ENCODE measurements at places on chromosomes 4 and X.
A peak's percentile ranks its signal among the peaks of the same experiment; 100 is the strongest.

GRCh38 chr4:128060121-128060698 is 902 bp upstream of the LARP1B start:
- DNase-seq = no peak

- peak; percentile 91 for DNase-seq
Measured at GRCh38 chrX:30653415-30654131, at the start of gene GK. TSS of gene GK (plus strand) at chrX:30653423. CDS start at chrX:30653538, 115 bp downstream.

DNA sequence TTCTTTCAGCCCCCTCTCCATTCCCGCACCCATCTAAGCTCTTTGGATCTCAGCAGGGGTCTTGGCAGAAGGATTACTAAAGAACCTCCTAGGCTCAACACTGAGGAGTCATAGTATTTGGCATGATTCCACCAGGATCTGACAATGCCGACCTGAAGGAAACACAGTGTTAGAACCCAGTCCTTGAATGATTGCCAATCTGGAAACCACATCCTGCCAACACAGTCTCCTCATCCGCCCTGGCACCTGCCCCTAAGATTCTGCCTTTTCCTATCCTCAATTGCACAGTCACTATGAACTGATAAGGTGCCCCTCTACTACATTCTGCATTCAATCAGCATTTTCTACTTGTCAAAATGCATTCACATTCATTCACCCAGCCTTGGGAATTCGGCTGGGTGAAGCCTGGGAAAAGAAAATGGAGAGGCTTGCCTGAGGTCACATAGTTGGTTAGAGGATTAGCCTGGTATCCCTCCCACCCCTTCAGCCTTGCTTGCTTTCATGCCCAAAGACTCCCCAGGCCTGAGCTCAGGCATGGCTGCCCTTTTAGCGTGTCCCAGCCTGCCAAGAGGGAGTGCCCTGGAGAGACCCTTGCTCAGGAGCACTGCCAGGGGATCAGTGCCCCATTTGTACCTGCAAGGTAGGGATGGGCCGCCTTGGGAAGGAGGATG is 2.2 kb upstream of the CLDN2 start:
- DNase-seq = no peak

DNA sequence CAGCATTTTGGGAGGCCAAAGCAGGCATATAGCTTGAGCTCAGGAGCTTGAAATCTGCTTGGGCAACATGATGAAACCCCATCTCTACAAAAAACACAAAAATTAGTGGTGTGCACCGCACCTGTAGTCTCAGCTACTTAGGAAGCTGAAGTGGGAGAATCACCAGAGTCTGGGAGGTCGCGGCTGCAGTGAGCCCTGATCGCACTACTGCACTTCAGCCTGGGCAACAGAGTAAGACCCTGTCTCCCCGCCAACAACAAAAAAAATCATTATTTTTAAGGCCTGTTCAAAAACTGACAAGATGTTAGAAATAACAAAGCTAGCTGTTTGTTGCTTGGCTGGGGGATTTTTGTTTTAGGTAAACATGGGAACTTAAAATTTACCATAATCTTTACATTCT is 5.1 kb downstream of the YTHDC1 start:
- DNase-seq = no peak

- DNase-seq = peak; percentile 67
Measured at GRCh38 chr4:651884-652642, 22.0 kb downstream of the ATP5ME start.

DNA sequence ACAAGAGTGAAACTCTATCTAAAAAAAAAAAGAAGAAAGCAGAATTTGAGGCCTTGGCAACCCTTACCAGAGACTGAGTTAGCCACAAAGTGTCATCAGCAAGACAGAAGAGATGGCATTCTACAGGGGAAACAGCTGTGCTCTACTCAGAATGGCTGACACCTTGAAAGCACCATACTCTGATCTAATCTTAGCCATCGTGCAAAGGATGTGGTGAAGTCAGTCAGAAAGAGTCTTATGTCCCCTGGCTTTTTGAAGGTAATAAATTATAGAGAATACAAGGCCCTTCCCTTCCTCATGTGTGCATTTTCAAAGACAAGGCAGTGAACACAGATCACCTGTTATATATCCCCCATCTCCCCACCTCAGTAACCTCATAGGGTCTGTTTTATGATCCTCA is 13.2 kb downstream of the CLNK start:
- no peak for DNase-seq

All from spleen (tissue), 13 donors.